NCI-H1048 (cell line): ENCODE measurements at places on chromosomes 12 and 14.

- no peak for DNase-seq
Measured at GRCh38 chr12:39984670-39985069, 121.2 kb downstream of the SLC2A13 start.

DNA sequence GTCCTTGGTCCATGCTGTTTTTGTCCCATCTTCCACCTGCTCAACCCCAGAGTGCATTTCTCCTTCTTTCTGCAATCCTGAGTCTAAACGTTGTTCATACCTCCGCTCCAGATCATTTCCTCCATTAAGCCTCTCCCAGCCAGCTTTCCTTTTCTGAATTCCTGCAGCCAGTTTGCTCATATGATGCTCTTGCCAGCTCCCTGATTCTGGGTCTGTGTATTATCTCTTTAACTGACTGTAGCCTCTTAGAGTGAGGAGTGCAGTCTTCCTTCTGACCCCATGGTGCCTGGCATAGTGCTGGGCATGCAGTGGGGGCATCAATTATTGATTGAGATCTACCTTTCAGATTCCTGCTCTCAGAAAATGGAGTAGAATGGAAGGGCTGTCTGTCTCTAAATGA, 11.5 kb upstream of the TBPL2 start:
- no peak for DNase-seq

GRCh38 chr12:54546511-54546910, 2.9 kb upstream of the PDE1B start:
- no peak for DNase-seq

DNA sequence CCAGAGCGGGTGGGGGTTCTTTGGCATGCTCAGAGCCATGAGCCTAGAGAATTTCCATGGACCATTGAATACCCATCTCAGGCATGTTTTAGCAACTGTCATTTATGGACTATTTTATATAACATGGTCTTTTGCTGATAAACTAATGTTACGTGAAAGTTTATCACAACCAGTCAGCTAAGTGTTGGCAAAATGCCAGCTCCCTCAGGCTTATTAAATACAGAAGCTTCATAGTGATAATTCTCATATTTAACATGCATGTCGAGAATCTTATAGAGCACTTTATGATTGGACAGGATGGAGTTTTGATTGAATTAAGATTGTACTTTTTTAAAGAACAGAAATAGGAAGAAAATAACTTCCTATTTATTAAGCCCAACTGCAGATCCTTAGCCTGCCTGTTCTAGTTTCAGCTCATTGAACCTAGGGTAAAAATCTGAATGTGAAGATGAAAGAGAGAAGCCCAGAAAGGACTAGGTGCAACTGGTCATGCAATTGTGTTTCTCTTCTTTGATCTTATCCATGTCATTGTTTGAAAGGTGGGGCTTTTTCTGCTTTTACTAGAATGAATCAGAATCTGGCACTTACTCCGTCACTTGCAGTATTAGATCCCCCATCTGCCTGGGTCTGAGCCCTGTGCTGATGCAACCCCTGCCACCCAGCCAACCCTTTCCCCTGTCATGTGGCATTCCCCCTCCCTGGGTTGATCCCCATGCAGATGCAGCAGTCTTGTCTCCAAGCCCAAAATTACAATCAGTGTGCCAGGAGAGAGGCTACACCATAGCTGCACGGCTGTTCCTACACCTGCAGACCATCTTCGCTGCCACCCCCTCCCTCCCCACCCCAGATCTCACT, 134.6 kb upstream of the EVL start:
- DNase-seq: no peak

- no peak for DNase-seq
Measured at GRCh38 chr14:106318700-106319099, 792.3 kb downstream of the TMEM121 start.

GRCh38 chr14:64830961-64831360, 48.7 kb downstream of the SPTB start:
- DNase-seq: no peak

GRCh38 chr14:35277179-35277578, 15.0 kb upstream of the PSMA6 start:
- DNase-seq: no peak

- no peak for DNase-seq
Measured at GRCh38 chr14:38874721-38875120, 228.3 kb downstream of the SEC23A start.

GRCh38 chr12:76259106-76259505, 89.1 kb downstream of the BBS10 start:
- no peak for DNase-seq

- DNase-seq: no peak
Measured at GRCh38 chr12:96824838-96825236, 82.2 kb upstream of the NEDD1 start.

GRCh38 chr14:102675396-102675795, 82.9 kb downstream of the RCOR1 start:
- DNase-seq: no peak

- DNase-seq: no peak
Measured at GRCh38 chr14:46747001-46747652, 95.5 kb upstream of the RPL10L start.

DNA sequence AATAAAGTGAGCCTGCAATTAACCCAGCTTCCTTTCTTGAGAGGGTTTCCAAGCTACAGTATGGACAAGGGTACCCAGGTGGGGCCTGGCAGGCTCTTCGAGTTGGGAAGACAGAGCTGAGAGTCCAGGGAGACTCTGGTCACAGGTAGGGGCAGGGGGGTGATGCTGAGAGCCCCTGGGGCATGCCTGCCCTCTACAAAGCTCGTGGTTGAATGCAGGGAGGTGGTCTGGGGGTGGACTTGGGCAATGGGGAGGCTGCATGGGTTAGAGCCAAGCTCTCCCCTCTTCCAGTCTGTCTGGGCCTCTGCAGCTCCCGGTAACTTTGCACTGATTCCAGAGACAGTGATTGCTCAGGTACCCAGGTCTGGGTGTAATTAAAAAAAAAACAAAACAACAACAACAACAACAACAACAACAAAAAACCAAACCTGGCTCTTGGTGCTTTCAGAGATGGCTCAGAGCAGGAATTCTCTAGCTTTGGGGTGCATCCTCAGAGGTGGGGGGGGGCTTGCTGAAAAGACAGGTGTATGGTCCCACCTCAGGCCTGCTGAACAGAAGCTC, 30.8 kb upstream of the PPP2R5C start:
- DNase-seq: no peak

DNA sequence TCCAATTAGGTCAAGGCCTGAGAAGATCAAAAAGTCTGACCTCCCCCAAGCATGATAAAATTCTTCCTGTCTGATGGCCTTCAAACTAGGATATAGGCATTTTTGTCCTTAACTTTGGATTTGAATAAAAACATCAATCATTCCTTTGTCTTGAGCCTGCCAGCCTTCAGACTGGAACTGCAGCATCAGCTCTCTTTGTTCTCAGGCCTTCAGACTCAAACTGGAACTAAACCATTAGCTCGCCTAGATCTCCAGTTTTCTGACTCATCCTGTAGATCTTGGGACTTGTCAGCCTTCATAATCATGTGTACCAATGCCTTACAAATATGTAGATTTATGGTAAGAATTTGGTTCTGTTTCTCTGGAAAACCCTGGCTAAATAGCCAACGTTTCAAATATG, 721.7 kb downstream of the GALC start:
- no peak for DNase-seq

- DNase-seq: no peak
Measured at GRCh38 chr12:102371165-102371564, 109.2 kb downstream of the IGF1 start.

GRCh38 chr12:124581307-124582107, 14.1 kb upstream of the NCOR2 start:
- no peak for DNase-seq

DNA sequence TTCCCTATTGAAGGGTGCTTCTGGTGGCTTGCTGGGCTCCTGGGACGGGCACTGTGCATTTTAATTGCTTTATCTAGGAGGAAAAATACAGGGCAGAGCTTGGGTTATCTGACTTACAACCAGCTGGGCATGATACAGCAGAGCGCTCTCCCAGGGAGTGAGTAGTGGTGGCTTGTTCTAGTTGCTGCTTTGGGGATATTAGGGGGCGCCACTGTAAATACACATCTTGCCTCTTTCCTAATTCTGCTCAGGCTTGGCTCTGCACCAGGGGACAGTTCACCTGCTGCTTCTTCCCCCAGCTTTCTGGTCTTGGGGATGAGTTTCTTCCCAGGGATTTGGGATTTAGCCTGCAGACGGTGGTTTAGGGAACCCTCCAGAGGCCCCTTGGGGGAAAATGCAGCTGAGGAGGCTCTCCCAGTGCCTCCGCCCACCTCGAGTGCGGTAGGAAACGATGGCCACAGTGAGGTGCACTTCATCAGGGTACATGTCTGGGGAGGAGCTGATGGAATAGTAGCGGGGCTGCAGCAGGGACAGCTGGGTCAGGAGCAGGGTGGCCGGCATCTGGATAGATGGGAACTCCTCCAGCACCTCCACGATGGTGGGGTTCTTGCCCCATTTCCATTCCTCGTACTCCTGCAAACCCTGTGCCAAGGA, 36.9 kb upstream of the FBXO21 start:
- DNase-seq: no peak

- DNase-seq: no peak
Measured at GRCh38 chr14:85788470-85789233, 258.7 kb downstream of the FLRT2 start.

DNA sequence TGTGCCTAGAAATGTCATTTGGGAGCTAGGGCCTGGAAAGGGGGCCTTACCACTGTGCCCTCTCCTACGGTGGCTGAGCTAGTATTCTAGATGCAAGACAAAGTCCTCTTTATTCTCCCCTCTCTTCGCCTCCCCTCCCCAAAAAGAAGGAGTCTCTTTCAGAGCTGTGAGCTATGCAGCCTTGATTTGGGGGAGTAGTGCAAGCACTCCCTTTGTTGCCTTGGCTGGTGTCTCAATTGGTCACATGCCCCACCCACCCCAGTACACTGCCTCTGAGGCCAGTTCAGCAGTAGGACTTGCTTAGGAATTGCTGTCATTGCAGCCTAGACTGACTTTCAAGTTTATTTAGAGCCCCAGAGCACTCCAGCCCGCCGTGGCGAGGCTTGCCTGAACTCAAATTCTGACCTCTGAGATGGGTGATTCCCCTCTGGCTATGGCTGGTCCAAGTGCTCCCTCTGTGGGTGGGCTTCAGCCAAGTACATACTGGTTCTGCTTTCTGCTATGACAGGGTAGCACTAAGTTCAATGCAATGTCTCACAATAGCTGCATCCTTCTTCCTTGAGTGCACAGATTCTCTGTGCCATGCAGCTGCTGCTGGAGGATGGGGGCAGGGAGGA, 37.0 kb upstream of the FBXO33 start:
- DNase-seq: no peak
